ENCODE measurements at places on chromosomes 7 and 10. TPM values are rescaled to one million over a fixed set of nuclear protein-coding genes. Genes with fewer than 3 reads are reported as not detected.

The SFTPD gene
- not detected for polyA plus RNA-seq

The TMEM270 gene
- not detected for polyA plus RNA-seq

The MSMB gene
- not detected for polyA plus RNA-seq

The CDC14C gene
- not detected for polyA plus RNA-seq

The CTBP2 gene
- 2.8 TPM for polyA plus RNA-seq

The COL26A1 gene
- not detected for polyA plus RNA-seq

The SLC39A12 gene
- polyA plus RNA-seq: not detected

The TMEM213 gene
- 0.05 TPM for polyA plus RNA-seq

The TMEM140 gene
- polyA plus RNA-seq: 34.4 TPM

The FBH1 gene
- 82.2 TPM for polyA plus RNA-seq

The ZNF212 gene
- polyA plus RNA-seq: 8.6 TPM

The PALS2 gene
- polyA plus RNA-seq: 14.8 TPM

The CCL24 gene
- polyA plus RNA-seq: not detected

The STEAP2 gene
- polyA plus RNA-seq: 0.15 TPM

The RTKN2 gene
- 1.9 TPM for polyA plus RNA-seq

The CTNNA3 gene
- polyA plus RNA-seq: 0.92 TPM

The LOXL4 gene
- polyA plus RNA-seq: 0.43 TPM

The PIP gene
- not detected for polyA plus RNA-seq

The NEBL gene
- polyA plus RNA-seq: not detected

The PGAM2 gene
- not detected for polyA plus RNA-seq

The DOCK4 gene
- not detected for polyA plus RNA-seq

The SMKR1 gene
- 12.2 TPM for polyA plus RNA-seq

The KCND2 gene
- not detected for polyA plus RNA-seq

The LRRC17 gene
- not detected for polyA plus RNA-seq

The TDRD1 gene
- 0.14 TPM for polyA plus RNA-seq

The PAPSS2 gene
- polyA plus RNA-seq: 0.08 TPM

The GRK5 gene
- polyA plus RNA-seq: 7.7 TPM

All from CD8-positive, alpha-beta memory T cell (primary cell).